ENCODE measurements at places on chromosomes 11 and 22. TPM values are rescaled to one million over a fixed set of nuclear protein-coding genes. Genes with fewer than 3 reads are reported as not detected.
A peak's percentile ranks its signal among the peaks of the same experiment; 100 is the strongest.

DNA sequence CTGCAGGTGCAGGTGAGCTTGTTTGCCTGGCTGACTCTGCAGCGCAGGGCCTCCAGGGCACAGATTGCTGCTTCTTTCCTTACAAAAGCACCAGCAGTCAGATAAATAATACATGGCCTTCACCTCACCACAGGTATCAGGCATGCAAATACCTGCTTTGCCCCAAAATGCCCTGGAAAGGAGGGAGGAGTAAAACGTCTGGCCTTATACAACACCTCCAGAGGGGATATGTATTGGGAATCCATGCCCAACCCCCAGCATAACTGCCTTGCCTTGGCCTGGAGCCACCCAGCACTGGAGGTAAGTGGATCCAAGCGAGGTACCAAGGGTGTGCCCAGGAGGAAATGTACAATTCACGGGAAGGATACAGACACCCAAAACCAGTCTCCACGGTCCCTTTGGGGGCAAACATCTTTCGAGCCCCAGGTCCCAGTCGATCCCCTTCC lies 860 bp downstream of the TMEM184B start:
- DNase-seq: no peak

GRCh38 chr22:30905696-30906341 lies 62.8 kb downstream of the MORC2 start:
- DNase-seq: no peak

DNA sequence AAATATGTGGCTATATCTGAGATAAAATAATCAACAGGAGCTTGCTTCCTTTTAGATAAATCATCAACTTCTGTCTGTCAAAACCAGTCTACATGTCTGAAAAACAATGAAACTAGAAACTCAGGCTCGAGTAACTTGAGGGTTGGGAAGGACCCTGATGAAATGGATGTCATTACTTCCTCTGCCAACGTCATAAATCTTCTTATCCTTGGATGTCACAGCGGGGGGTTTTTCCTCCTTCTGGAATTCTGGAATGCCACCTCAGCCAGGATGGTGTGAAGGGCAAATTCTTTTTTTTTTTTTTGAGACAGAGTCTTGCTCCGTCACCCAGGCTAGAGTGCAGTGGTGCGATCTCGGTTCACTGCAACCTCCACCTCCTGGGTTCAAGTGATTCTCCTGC lies 13.4 kb downstream of the LGR4 start:
- no peak for DNase-seq

Gene LRRN4CL
- total RNA-seq: 12.7 TPM

GRCh38 chr11:92460213-92460612 lies 235.6 kb downstream of the FAT3 start:
- no peak for DNase-seq

Gene HBG2
- 12,811 TPM for total RNA-seq

- no peak for DNase-seq
These were observed 107.3 kb downstream of the ETS1 start for GRCh38 chr11:128480066-128480465.

Gene TSSK2
- not detected for total RNA-seq

Gene EXPH5
- 17.6 TPM for total RNA-seq

DNA sequence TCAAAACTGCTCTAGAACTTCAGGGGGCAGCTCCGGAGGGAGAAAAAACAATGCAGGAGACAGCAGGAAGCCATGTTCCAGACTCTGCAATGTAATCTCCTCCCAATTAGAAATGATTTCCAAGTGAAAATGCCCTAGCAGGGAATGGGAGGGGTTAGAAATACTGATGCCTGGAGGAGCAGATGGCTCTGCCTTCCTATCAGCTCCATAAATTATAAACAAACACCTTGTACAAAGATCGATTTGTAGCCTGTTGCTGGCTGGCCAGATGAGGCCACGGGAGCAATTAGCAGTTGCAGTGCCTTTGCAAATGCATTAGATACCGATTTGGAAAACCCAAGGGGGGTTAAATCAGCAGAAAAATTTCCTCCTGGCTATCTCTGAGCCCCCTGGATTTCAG lies 46.6 kb upstream of the CHRM4 start:
- DNase-seq: no peak

- no peak for DNase-seq
These were observed 40.8 kb upstream of the ZBED5 start for GRCh38 chr11:10898763-10899025.

DNA sequence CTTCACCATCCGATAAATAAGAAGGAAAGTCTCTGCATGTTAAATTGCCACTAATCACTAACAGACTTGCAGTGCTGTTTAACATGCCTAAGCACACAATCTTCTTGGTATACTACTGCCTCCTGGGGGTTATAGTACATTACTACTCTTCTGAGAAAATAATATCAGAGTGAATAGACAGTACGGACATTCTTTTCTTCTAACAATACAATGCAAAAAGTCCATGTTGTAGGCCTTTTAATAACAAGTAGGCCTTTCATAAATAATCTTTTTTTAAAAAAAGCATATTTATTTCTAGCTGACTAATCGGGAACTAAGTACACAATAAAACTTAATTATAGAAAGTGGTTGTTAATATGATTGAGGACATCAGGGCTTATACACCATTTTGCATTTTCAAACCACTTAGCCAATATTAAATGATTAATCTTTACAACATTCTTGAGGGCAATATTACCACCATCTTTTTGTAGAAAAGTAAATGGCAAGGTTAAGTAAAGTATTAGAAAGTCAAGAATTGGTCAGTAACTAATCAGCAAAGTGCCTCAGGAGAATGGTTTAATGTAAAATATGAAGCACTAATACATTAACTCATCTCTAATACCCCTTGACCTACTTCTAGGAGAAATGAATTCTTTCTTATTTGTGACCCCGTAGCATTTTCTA lies 84.7 kb downstream of the TTC28 start:
- DNase-seq: peak; percentile 87

Gene GAB4
- not detected for total RNA-seq

DNA sequence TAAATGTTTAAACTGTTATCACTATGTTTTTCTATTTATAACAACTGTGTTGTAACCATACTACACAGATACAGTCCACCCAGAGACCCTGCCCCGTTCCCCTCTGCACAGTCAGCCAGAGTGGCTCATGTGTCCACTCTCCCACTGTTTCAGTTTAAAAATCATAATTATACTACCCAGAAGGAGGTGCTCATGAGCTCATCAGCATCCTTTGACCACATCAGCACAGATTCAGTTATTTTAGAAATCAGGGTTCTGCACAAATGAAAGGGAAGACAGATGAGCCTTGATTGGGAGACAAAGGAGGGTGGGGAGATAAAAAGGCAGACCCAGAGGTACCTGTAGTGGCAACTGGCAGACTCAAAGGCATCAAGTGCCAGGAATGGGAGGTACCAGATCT lies 124.3 kb downstream of the RCN1 start:
- no peak for DNase-seq

Gene MPZL3
- total RNA-seq: 26.1 TPM

GRCh38 chr11:10982704-10983510 lies 125.1 kb upstream of the ZBED5 start:
- no peak for DNase-seq

DNA sequence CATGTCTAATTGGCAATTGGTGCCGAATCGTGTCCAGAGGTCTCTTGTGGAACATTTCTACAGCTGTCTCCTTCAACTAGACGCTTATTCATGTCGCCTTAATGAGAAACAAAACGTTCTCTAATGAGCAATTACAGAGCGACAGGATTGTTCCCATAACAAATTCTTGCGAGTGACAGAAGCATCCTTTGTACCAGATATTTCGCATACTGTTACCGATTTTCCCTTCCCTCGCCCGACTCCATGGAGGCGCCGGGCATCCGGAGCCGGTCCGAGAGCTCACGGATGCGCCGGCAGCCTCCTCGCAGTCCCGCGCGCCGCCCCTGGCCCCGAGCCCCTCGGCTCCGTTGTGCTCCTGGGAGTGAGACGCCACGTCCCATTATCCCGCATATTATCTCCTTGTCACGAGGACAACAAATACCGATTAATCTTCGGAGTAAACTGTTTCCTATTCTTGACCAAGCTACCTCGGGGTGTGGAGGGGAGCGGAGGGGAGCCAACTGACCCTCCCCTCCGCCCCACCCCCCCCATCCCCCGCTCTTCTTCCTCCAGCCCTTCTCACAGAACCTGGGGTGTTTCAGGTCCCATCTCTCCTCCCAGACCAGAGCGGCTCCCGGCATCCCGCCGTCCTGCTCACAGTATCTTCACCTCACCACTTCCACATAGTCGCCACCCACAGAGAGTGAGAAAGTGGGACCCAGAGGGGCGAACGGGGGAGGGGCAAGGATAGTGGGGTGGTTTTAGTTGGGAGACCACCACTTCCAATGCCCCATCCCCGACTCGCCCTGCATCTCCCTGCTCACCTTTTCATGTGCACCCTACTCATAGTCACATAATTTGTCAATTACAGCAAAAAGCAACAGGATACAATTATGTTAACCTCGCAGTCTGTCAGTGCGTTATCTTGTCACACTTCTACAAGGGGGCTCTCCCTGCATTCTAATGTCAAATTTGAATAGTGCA lies 11.4 kb downstream of the PAX6 start:
- no peak for DNase-seq

DNA sequence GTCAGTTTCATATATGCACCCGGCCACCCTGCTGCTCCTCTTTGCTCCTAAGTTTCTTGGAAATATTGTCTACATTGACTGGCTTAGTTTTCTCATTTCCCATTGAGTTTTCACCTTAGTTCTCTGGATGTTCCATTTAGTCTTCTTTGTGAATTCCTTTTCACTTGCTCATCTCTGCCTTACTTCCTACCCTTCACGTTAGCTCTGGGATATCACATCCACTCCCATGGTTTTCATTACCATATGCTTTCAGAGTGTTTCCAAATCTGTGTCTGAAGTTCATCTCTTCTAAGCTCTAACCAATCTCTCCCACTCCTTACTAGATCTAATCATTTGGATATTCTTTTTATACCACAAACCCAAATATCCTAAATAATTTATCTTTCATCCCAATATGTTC lies 226.4 kb downstream of the FAM76B start:
- no peak for DNase-seq

DNA sequence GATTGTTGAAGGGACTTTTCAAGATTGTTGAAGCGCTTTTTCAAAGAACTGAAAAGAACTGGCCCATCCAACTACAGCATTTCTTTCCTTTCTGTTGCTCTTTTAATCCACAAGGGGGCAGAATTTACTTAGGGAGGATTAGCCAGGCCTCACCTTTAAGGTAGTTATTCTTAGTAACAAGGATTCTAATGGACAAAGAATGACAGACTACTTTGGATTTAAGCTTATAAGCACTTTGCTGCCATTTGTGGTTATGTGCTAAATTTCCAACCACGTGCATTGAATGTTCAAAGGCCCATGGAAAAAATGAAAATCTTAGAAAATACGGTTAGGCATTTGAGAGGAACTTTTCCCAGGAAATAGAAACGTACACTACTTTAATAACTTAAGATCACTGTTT lies 49.5 kb upstream of the HSPA8 start:
- DNase-seq: peak; percentile 15

GRCh38 chr11:123601136-123601535 lies 53.3 kb downstream of the SCN3B start:
- no peak for DNase-seq

GRCh38 chr22:19718456-19719049 lies 4.2 kb downstream of the SEPTIN5 start:
- DNase-seq: no peak

GRCh38 chr11:119683783-119684182 lies 45.2 kb downstream of the NECTIN1 start:
- no peak for DNase-seq

DNA sequence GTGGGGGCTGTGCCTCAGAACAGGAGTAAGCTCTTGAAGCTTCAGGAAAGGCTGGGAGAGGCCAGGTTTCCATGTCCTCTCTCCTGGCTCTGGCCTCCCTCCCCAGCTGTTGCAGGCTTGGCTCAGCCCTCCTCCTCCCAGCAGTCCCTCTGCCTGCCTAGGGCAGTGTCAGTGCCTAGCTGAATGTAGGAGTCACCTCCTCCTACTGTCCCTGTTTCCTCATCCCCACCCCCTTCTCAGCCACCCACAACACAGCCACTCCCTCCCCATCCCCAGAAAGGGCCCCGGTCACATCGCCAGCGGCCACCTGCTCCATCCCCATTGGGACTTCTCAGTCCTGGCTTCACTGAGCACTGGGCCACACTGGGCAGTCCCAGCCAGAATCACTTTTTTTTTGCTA lies 2.9 kb upstream of the FBLN1 start:
- no peak for DNase-seq

DNA sequence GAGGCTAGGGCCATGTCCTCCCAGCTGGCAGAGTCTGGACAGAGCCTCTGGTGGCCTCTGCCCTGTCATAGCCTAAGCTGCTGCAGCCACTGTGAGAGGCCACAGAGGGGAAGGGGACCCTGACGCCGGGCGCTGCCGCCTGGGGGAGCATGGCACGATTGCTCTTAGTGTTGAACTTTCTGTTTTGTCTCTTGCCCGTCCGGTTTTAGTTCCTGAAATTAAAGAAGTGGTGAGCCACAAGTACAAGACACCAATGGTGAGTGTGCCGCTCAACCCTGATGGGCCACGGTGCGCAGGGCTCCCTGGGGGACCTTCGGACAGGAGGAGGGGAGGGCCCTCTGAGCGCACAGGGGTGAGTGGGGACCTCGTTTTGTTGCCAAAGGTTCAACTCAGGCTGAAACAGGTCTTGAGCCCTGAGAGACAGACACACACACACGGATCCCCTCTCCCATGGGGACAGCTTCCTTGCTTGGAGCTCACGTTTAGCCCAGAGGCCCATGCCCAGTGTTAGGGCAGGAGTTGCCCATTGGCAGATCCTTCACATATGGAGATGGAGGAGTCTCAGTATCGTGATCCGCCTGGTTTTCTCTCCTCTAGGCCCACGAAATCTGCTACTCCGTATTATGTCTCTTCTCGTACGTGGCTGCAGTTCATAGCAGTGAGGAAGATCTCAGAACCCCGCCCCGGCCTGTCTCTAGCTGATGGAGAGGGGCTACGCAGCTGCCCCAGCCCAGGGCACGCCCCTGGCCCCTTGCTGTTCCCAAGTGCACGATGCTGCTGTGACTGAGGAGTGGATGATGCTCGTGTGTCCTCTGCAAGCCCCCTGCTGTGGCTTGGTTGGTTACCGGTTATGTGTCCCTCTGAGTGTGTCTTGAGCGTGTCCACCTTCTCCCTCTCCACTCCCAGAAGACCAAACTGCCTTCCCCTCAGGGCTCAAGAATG lies 23.8 kb downstream of the MYBPC3 start:
- no peak for DNase-seq

Gene CNIH2
- total RNA-seq: 0.59 TPM

GRCh38 chr11:8178297-8178696 lies 9.5 kb upstream of the RIC3 start:
- DNase-seq: no peak

DNA sequence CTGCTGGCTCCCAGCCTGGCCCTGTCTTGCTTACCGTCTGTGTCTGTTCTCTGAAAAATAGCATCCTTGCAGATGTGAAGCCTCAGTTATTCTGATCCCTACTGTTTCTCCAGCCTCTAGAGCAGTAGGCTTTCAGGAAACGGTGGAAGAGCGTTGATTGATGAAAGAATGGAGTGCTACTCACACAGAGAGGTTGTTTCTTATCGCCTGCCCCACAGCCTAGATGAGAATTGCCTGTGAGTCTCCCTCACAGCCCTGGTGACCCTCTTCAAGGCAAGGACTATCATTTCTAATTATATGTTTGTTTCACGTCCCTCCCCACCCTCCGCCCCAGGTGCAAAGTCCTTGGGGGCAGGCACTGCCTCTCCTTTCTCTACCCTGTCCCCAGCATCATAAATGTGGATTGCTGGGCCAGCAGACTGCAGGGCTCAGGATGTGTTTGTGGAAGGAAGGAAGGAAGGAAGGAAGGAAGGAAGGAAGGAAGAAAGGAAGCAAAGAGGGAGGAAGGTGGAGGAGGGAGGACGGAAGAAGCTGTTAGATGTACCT lies 575.3 kb upstream of the B3GAT1 start:
- no peak for DNase-seq

All from skin of body (tissue), 3 donors.